ENCODE measurements at places on chromosomes 12 and 14.

GRCh38 chr12:130764475-130765185 lies 48.5 kb upstream of the RIMBP2 start:
- DNase-seq, result no peak

- no peak for DNase-seq
Observed at GRCh38 chr12:20501958-20502357, 133.6 kb downstream of the PDE3A start.

- no peak for DNase-seq
Observed at GRCh38 chr12:125892276-125892675, 827.0 kb downstream of the AACS start.

DNA sequence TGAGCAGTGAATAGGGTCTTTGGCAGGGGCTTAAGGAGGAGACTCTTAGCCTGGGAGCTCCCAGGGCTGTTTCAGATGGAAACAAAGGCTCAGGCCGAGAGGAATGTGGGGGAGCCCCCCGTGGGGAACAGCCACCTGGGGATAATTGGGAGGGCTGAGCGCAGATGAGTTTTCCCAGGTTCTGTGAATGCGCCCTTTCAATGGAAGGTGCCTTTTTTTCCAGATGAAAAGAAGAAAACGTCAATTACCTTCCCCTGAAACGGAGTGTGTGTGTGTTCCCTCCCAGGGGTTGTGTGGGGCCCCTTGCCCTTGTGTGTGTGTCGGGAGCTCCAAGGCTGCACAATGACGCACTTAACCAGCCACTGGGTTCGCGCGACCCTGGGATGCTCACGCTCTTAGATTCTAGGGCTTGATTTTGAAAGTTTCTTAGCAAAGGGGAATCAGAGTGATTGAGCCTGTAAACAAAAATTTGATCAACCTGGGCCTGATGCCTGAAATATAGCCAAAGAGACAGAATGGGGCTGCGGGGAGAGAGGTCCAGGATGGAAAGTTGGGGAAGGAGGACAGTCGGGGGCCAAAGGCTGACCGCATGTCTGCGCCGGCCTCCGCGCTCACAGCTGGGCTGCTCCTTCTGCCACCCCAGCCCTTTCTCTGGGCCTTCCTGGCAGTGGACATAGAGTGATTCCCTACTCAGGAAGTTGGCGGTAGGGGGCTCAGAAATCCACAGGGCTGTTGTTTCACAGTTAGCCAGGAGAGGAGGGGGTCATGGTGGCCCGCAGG lies 14.6 kb downstream of the MEG3 start:
- no peak for DNase-seq

DNA sequence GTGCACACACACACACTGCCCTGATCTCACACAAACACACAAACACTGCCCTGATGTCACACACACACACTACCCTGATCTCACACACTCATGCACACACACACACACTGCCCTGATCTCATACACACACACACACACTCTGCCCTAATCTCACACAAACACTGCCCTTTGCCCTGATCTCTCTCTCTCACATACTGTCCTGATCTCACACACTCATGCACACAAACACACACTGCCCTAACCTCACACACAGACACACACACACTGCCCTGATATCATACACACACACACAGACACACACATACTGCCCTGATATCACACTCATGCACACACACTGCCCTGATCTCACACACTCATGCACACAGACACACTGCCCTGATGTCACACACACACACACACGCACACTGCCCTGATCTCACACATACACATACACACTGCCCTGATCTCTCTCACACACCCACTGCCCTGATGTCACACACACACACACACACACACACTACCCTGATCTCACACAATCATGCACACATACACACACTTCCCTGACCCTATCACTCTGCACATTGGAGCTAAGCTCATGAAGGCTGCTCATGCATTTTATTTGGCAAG lies 97.6 kb upstream of the DIO3 start:
- no peak for DNase-seq

DNA sequence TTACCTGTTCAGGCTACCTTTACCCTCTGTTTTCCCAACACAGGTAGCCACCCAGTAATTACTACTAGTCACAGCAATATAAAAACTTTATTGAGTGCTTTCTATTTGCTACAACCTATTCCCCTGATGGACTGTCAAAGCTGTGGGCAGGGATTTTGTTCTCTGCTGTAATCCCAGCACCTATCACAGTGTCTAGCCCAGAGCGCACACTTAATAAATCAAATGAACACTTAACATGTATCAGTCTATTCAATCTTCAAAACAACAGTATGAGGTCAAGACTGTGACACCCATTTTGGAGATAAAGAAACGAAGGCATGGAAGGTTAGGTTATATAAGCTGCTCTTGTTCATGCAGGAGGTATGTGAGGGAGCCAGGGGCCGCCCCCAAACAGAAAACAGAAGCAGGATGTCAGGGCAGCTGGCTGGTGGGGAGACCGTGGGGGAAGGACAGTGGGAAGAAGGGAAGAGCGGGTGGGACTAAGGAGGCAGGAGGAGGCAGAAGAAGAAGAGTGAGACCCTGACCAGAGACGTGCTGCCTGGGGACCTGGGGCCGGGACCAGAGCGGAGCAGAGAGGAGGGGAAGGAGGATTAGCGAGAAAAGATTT lies 1.7 kb downstream of the TNFRSF1A start:
- peak; percentile 51 for DNase-seq

DNA sequence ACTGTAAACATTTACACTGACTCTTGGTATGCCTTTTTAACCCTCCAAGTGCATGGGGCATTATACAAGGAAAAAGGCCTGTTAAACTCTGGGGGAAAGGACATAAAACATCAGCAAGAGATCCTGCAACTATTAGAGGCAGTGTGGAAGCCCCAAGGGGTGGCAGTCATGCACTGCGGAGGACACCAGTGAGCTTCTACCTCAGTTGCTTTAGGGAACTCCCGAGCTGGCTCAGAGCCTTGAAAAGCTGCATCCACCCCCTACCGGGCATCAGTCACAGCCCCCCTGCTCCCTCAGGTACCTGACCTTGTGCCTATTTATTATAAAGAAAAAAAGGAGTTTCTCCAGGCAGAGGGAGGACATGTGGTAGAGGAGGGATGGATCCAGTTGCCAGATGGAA lies 695.6 kb upstream of the LMO3 start:
- DNase-seq, result no peak

GRCh38 chr14:102629808-102630350 lies 37.4 kb downstream of the RCOR1 start:
- DNase-seq, result no peak
